AG09319 (cell line): ENCODE measurements at places on chromosomes 7 and 10.

DNA sequence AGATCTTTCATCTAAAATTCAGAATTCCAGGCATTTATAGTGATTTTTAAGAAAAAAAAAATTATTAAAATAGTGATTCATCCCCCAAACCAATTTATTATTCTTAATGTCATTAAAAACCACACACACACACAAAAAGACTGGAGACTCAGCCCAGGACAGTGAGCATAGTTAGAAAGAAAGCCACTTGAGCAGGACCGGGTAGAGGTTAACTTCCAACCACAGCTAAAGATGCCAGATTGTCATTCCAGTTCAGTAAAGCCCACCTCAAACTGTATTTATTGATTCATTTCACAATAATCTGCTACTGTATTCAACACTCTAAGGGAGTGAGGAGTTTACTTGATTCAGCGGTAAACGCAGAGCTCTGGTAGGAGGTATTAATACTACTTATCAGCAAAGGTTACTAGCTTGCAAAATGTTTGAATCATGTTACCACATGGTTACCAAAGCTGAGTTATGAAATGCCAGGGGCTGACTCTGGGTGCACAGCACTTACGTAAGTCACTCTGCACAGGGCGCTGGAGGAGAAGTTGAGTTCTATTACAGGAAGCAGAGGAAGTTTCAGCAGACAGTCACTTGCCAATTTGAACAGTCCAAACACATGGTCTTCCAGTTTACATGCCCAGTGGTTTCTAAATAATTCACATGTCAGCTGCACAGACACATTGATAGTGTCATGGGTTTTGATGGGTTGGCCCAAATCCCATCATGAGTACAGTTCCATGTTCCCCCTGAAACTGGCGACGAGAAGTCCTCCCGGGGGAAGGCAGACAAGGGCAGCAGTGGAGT, 64.6 kb downstream of the KLF6 start:
- peak; percentile 73 for DNase-seq

- DNase-seq = no peak
These were observed 18.0 kb downstream of the AQP1 start for GRCh38 chr7:30929686-30930085.

DNA sequence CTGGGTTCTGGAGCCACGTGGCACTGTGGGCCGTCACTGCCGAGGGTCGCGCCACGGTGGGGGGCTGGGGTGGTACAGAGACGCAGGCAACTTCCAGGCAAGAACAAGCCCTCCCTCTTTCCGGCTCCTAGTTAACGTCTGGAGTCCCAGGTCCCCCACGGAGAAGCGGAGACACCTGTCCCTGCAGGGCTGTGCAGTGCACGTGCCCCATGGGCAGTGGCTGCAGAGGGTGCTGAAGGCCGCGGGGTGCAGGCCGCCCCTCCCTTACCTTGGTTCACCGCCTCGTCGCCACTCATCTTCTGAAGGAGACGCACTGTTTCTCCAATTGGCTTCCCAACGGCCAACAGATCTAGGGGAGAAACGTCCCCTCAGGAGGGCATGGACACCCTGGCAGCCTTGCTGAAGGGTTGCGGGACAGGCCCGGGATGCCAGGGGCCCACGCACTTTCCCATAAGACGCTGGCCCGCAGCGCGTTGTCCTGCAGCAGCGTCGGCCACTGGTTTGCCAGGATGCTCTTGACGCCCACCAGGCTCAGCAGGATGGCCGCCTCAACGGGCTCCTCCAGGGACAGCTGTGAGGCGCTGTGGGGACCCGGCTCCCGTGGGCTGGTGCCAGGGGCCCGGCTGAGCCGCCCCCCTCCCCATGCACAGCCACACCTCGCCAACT, 24.3 kb upstream of the NKX6-2 start:
- no peak for DNase-seq

- no peak for DNase-seq
These were observed 215.5 kb downstream of the SEMA3D start for GRCh38 chr7:84971360-84971759.

GRCh38 chr7:25646726-25647413, 418.6 kb upstream of the NPVF start:
- DNase-seq = no peak

DNA sequence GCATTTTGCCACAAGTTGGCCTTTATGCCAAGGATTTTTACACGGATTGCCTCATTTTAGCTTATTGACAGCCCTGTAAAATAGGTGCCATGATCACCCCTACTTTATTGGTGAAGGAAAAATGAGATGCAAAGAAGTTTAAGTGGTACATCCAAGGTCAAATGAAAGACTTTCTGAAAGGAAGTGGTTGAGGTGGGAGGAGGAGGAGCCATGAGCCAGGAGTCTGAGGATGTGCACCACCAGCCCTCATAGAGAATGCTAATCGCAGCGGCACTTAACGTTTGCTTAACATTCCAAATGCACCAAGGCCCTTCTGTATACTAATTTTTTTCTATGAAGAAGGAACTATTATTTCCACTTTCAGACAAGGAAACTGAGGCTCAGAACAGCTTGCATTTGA, 31.0 kb upstream of the LRRC18 start:
- DNase-seq = no peak

DNA sequence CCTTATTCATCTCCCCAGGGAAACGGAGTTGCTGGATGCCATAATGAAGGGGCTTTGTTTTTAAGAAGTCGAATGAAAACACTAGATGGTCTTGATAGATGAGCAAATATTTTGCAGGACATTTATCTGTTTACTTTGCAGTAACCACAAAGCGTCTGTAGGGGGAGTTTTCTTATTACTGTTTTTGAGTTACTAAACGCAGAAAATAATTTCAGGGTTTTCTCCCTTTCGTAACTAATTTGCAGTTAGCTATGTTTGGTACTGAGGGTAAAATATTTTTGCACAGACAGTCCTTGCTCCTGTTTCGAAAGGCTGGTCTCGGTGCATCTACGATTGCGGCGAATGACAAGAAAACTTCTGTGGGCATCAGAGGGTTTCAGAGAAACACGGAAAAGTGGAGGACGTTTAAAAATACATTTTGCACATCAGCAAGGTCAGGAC, 505.6 kb upstream of the MKI67 start:
- DNase-seq = no peak

GRCh38 chr10:57338823-57339558, 928.7 kb downstream of the IPMK start:
- DNase-seq = no peak

DNA sequence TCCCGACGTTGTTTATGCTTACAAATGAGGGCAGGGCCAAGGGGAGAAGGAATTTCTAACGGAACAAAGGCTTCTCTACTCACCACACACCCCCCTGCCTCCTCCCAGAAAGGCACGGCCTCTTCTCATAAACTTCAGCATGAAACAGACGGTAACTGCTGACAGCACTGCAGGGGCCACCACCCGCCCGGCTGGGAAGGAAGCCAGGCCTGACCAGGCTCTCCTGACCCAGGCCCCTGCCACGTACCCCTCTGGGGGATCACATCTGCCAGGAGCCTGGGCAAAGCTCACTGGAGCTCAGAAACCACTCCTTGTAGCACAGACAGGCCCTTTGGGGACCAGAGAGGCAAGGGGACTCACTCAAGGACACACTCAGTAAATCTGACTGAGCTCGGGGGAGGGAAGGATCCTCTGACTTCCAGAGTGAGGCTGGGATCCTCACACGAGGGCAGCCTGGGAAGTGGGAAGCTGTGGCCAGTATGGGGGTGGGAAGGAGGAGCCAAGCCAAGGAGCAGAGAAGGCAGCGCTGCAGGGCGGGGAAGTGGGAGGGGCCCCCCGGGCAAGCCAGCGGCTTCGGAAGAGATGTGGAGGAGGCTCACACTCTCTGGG, 46.1 kb downstream of the ZCCHC24 start:
- peak; percentile 93 for DNase-seq

GRCh38 chr7:101399759-101400158, 37.1 kb downstream of the COL26A1 start:
- peak; percentile 25 for DNase-seq

- no peak for DNase-seq
These were observed 209.2 kb upstream of the FAM3C start for GRCh38 chr7:121605317-121605680.

DNA sequence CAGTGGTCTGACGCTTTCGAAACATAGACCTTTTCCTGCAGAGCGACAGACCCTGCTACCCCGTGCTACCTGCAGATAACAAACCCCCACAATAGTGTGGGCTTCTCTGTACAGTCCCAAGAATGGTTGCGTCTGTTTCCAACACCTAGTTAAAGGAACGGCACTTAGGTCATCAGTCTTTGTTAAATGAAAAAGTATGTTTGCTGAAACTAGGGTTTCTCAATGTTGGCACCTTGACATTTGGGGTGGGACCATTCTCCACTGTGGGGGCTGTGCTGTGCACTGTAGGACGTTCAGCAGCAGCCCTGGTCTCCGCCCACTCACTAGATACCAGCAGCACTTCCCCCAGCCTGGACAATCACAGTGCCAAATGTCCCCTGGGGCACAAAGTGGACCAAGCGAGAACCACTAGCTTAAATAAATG, 13.7 kb downstream of the TECTB start:
- no peak for DNase-seq

GRCh38 chr10:130935897-130936550, 375.5 kb downstream of the TCERG1L start:
- DNase-seq = no peak

GRCh38 chr10:21078410-21079329, 181.6 kb upstream of the NEBL start:
- DNase-seq = peak; percentile 39

DNA sequence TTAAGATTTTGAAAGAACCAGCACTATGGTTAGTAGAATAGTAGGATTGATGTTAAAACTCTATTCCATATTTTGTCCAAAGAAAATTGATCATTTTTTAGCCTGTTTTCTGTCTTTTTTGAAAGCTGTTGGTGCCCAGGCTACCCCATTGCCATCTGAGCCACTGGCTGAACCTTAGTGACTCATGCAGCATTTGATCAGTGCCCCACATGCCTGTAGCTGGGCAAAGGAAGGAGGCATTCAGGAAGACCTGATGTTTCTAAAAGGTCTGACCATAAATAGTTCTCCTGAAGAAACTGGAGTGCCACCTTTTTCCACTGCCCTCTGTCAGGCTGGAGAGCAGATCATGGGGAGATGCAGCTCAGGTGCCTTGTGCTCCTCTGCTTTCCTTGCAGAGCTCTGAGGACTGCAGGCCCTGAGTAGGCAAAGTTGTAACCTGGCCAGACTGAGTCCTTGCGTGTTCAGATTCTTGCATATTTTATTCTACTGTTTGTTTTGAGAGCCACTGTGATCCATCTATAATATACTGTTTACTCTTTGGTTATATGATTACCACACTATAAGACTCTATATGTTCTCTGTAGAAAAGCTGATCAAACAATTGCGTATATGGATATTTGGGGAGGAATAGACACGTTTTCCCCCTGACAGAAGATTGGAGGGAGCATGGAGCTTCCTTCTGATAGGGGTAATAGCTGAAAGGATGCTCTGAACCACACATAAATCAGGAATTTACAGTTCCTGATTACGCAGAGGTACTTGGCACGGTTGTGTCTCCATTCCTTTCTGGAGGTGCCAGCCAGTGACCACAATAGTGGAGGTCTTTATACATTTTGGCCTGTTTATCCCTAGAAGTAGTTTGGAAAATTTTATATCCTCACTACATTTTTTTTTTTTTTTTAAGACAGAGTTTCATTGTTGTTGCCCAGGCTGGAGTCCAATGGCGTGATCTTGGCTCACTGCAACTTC, 48.9 kb upstream of the GJD4 start:
- DNase-seq = no peak

GRCh38 chr7:19713676-19714075, 4.8 kb upstream of the POLR1F start:
- no peak for DNase-seq

DNA sequence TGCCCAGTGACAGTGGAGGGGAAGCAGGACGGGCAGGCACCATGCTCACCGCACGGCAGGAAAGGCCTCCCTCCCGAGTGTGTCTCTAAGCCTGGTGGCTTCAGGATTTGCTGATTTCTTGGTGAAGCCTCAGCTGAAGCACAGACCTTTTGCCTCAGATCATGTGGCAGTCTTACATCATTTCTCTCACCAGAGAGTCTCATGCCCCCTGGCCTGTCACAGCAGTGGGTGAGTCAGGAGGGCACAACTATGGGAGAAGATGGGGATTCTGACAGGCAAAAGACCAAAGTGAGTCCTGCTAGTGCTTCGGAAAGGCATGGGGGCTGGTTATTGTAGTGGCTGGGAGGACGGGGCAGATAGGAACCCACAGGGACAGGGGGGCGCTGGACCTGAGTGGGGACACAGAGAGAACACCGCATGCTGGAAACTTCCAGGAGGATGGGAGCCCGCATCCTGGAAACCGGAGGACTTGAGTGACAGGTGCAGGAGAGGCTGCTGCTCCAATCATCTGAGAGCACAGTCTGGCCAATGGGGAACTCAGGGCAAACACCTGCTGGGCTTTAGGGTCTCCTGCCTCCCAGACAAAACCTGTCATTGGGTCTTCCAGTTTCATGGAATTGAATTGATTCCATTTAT, 166.8 kb downstream of the ADARB2 start:
- no peak for DNase-seq
